CD4-positive, alpha-beta T cell treated with Interleukin-6 at 100 ng/mL for 8 hours (primary cell): ENCODE measurements at places on chromosomes 12 and 14.

DNA sequence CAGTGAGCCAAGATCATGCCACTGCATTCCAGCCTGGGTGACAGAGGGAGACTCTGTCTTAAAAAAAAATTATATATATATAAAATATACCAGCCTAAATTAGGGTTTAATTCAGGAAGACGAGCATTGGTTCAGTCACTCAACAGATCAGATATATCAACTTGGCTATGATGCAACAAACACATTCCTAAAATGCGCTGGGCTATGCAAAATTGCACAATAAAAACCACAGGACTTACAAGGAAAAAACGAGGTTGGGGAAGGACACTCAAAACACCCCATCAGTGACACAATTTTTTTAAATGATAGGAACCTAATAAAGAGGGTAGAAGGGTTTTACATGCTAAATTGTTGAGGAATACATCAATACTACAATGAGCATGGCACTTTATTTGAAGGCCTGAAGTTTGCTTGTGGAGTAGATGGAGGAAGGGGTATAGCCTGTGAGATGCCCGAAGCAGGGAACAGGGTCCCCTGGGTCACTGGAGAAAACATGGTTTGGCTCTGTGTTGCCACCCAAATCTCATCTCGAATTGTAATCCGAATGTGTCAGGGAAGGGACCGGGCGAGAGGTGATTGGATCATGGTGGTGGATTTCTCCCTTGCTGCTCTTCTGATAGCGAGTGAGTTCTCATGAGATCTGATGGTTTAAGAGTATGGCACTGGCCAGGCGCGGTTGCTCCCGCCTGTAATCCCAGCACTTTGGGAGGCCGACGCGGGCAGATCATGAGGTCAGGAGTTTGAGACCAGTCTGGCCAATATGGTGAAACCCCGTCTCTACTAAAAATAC lies 71.2 kb downstream of the TNFAIP2 start:
- no peak for DNase-seq

DNA sequence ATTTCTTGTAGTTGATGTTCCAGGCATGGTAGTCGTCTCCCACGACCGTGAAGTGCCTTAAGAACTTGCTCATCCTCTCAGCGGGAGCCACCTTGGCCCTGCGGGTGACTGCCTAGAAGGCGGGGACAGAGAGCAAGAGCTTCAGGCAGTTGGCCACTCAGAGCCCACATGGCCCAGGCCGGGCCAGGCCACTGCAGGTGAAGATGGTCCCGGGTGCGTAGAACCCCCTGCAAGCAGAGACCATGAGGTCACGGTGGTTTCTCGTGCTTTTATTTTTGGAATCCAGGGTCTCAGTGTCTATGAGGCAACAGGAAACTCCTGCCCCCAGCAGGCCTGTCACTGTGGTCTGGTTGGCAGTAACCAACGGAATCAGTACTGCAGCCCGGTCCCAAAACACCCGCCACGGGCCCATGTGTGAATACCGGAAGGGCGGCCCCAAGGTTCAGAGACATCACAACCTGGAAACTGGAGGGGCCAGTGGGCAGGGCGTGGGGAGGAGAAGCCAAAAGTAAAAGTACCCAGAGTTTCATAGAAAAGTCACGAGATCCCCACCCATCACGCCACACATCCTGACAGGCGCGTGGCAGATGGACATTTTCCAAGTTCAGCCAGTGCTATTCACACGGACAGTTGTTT lies 27.5 kb downstream of the HVCN1 start:
- peak; percentile 8 for DNase-seq

DNA sequence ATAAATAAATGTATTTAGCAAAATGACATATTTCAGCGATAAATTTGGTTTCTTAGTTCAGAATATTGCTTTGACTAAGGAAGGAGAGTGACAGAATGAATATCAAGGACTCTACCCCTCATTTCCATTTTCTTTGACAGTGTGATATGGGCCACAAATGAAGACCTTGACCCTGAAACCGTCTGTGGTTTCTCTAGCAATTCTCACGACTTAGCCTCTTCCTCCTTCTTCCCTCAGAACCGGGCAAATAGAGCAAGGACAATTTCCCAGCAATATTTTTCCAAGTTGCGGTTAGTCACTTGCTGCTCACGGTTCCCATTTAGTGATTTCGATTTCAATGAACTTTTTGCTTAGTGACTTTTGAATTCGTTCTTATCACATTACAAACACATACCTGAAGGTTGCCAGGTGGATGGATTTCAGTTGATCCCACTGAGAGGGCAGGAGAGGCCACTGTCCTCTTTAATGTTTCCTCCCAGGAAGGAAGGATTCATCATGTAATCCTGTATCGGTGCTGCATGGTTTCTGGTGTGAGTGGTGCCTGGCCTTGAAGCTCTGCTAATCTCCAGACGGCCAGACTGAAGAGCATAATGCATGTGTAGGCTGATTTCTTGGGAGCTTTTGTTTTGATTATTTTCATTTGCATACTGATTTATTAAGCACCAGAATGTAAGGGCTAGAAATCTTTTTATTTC lies 77.6 kb downstream of the CHST11 start:
- DNase-seq = no peak

DNA sequence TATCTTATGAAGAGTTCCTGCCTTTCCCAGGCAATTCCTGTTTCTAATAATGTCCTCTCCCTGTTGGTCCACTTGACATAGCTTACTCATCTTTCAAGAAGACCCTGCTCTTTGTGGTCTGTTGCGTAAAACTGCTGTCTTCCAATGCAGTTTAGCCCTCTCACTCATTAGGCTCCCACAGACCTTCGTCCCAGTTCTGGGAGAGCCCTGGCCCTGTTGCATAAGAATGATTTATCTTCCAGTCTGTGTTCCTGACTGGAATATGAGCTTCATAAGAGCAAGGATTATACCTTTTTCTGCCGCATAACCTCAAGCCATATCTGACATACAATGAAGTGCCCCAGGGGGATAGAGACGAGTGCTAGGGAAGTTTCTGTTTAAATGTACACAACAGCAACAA lies 365.9 kb upstream of the NOVA1 start:
- DNase-seq = no peak
